Amygdala (tissue), 56 donors: ENCODE measurements at places on chromosomes 12 and 14.

DNA sequence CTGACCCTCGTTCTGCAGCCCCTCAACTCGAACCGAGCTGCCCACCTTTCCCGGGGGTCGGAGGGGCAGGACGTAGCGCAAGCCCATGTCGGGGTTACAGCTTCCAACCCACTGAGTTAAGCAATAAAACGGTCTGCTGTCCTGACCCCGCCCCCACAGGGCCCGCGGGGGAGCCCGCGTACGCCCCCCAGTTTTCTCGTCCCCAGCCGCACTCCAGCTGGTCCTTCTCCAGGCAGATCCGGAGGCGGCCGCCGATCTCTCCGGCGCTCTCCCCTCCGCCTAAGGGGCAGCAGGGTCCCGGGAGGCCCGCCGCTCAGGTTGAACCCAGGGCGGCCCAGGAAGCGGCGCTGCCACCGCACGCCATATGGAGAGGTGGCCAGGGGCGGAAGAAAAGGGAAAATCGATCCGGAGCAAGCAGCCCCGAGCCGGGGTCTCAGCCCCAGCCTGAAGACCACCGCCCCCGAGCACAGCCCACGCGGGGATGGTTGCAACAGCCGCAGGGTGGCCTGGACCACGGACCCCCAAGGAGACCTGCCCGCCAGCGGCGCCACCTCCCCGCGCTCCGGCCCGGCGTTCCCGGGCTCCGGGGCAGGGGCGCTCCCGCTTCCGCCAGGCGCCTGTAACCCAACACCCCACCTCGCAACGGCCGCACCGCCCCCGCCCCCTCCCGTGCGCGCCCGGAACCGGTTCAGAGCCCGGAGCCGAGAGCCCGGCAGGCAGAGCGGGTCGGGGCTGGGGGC lies 760 bp downstream of the ACTN1 start:
- no peak for DNase-seq

DNA sequence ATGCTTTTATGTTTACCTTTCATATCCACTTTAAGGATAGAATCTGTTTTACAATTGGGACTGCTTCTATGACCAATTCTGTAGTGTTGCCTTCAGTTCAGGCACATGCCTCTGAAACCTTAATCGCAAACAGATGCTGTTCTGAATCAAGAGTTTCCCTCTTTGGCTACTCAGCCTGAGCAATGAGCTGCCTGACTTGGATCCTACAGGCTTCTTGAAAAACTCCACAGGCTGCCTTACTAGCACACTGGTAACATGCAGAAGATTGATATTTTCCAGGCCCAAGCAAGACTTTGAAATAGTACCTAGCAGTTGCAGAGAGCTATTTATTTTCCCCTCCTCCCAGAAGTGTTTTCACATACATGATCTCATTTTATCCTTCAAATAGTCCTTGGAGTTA lies 34.8 kb upstream of the PMCH start:
- no peak for DNase-seq

- DNase-seq = no peak
These were observed 187.5 kb upstream of the TMEM132C start for GRCh38 chr12:128079446-128079845.

DNA sequence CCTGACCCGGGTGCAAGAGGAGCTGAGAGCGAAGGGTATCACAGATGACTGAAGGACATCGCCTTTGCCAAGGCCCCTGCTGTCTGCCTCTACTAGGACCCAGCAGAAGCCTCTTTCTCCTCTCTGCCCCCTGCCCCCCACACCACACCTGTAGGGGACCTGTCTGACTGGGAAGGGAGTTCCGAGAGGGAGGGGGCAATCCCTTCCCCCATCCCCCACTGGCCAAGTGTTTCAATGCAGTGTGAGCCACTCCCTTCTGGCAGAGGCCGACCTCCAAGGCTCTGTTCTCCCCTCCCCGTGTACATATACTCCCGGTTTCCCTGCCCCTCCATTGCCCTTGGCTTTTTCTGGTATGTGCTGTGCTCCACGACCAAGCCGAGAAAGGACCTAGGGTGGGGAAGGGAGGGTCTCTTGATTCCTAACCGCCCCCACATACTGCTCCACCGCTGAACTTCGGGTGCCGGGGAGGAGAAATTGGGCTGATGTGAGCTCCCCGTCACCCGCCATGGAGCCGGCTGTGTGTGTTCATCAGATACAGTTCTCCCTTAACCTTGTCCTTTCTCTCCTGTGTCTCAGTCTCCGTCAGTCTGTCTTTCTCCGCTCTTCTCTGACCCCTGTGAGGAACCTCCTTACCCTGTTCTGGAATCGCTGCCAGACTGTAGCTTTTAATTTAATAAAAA lies 2.0 kb upstream of the ARHGEF25 start:
- DNase-seq = no peak
